G401 (cell line): ENCODE measurements at places on chromosomes 1 and 21. TPM values are rescaled to one million over a fixed set of nuclear protein-coding genes. Genes with fewer than 3 reads are reported as not detected.

The TRNAU1AP gene
- total RNA-seq, result 20.2 and 35.6 TPM in 2 replicates

The SYTL1 gene
- 38.2 and 44.0 TPM in 2 replicates for total RNA-seq

- DNase-seq, result no peak
These were observed 99.5 kb downstream of the MAN1A2 start for GRCh38 chr1:117466761-117467160.

DNA sequence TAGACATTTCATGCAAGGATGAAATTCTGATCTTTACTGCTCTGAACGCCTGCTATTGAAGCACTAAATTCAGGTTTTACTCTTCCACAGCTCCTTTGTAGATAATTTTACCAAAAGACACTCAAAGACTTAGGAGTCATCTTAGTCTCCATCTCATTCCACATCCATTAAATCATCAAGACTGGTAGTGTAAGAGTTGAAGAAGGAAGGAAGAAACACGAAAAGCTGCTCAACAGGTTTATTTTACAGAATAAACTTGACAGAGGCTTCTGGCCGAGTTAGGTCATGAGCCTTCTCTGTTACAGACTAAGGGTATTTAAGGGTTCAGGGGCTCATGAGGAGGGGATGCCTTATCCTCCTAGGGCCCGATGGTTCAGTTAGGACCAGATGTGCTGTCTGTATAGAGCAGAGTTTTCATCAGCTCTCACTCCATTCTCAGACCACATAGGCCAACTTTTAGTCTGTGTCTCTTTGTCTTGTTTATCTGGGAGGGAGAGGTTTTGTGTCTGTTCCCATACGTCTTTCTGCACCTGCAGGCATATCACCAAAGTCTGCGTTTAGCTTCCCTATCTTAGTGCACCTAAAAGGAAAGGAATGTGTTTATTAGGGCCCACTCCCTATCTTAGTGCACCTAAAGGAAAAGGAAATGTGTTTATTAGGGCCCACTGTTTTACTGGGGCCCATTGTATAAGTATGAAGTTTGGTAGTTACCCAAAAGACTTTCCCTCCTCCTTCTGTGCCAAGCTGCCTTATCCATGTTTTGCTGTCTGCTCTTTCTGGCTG lies 57.4 kb upstream of the RGS18 start:
- no peak for DNase-seq

DNA sequence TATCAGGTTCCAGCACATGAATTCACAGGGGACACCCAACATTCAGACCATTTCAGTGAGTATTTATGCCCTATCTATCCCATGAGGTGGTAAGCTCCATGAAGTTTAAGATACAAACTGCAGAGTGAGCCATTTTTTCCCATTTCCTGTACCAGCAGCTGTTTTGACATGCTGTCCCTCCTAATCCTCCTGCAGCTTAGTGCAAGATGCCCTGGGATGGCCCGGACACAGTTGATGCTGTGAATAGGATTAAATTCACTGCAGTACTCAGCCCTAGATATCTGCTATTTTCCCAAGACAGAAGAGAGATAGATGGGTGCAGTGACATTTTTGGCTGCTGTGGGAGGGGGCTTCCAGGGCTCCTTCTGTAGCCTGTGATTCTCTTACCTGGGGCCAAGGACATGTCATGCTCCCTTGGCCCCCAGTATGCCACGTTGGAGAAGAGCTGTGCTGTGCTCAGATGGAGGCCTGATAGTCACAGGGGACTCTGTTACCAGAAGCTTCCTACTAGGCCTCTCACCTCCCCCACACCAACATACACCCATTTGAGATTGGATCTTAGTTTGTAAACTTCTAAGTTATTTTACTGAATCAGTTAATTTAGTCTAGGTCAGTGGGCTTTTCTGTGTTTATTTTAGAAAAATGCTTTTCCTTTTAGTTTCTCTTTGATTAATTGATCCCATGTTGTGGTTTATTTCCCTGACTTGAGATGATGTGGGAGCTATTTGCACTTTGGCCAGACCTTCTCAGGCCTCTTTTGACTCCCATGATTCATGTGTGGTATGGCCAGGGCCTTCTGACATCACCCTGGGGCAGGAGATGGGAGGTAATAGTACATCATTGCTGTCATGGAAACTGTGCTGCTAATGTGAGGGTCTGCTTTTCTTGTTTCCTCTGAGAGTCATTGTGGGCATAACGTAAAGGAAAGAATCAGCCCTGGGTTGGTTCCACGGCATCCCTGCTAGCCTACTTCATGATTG lies 92.6 kb downstream of the ST3GAL3 start:
- no peak for DNase-seq
